Foreskin keratinocyte (primary cell): ENCODE measurements at places on chromosomes 2 and 18. TPM values are rescaled to one million over a fixed set of nuclear protein-coding genes. Genes with fewer than 3 reads are reported as not detected.

Gene MFSD2B
- 0.04 TPM in 1 of 2 replicates, not detected in the other for total RNA-seq

Gene SLC25A12
- 15.4 and 17.4 TPM in 2 replicates for total RNA-seq

- no peak for DNase-seq
These were observed 182.7 kb downstream of the INHBB start for GRCh38 chr2:120528693-120529076.

DNA sequence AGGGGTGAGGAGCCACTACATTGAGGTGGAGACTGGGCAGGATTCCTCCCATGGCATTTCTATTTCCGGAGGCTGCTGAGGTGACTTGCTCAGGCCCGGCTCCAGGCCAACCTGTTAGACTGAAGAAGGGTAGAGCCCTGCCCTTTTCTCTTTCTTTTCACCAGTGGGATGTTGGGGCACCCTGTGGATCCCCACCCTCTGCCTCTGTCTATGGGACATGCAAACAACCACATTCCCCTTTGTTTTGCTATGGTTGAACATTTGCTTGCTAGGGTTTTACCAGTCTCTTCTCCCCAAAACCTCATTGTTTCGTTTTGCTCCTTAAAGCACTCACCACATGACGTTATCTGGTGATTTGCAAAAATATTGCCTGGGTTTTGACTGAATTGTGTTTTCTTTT is 183.3 kb downstream of the ARL4C start:
- DNase-seq: no peak

GRCh38 chr18:715626-716025 is 3.2 kb upstream of the ENOSF1 start:
- peak; percentile 77 for DNase-seq
